ENCODE measurements at places on chromosomes 1 and 21. TPM values are rescaled to one million over a fixed set of nuclear protein-coding genes. Genes with fewer than 3 reads are reported as not detected.

Gene WNT4
- 15.6 TPM for polyA plus RNA-seq

Gene CRYZL1
- 15.5 TPM for polyA plus RNA-seq

Gene AMY1A
- polyA plus RNA-seq: not detected

Gene PPOX
- polyA plus RNA-seq: 29.6 TPM

Gene SLC50A1
- 51.5 TPM for polyA plus RNA-seq

Gene GPX7
- polyA plus RNA-seq: 2.4 TPM

Gene ADCY10
- 0.04 TPM for polyA plus RNA-seq

Gene ZYG11A
- polyA plus RNA-seq: 0.51 TPM

Gene FMO2
- 50.5 TPM for polyA plus RNA-seq

Gene CFHR1
- polyA plus RNA-seq: not detected

All from esophagus (tissue), 2 donors.